ENCODE measurements at places on chromosomes 16 and 17. TPM values are rescaled to one million over a fixed set of nuclear protein-coding genes. Genes with fewer than 3 reads are reported as not detected.

DNA sequence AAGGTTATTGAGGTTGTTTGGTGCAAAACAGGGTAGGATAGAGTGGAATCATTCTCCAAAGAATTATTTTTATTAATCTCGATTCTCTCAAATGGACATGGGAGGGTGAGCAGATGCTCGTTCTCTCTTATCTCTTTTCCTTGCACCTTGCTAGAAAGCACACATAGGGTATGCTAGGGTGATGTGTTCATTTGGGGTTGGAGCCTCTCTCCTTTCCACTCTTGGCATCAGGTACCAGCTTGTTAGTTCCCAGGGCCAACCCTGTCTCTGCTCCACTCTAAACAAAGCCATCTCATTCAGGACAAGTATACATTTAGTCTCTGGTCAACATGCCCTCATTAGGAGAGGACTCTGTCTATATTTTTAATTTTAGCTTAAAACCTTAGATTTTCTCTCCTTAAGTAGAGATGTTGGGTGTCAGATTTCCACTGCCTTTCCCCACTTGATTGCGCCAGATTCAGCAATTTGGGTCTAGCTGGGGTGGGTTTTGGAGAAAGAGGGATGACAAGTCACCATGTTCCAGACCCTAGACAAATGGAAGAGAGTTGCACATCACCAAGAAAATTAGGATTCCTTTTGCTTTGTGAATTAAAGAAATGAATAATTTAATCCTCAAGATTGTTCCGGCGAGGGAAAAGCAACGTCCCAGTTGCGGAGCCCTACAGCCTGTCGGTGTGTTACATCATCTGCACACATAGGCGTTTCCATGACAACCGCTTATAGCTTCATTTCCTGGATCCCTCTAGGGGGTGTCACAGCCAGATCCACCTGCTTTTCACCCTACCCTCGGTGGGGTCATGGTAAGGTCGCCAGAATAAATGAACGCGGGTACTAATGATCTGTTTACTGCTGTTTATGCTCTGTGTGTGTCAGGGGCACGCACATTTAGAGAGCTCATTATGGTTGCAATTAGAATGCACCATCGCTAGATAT is 41.6 kb downstream of the SNX11 start:
- no peak for DNase-seq

- DNase-seq: no peak
Observed at GRCh38 chr16:86070484-86070883, 171.5 kb downstream of the IRF8 start.

- DNase-seq: peak; percentile 68
Observed at GRCh38 chr17:21285164-21286065, 904 bp downstream of the MAP2K3 start.

GRCh38 chr16:48426244-48427141 is 41.3 kb upstream of the SIAH1 start:
- peak; percentile 32 for DNase-seq

The WNT9B gene
- not detected for total RNA-seq

The TBC1D3C gene
- not detected for total RNA-seq

The ABCA5 gene
- total RNA-seq: 7.3 TPM
